Activated CD8-positive, alpha-beta memory T cell treated with anti-CD3 and anti-CD28 coated beads, Interleukin-2, amount 50 U/mL, for 48 hours (primary cell): ENCODE measurements at places on chromosomes 11 and 22.

GRCh38 chr11:77049026-77049425, 14.8 kb downstream of the B3GNT6 start:
- DNase-seq: no peak

DNA sequence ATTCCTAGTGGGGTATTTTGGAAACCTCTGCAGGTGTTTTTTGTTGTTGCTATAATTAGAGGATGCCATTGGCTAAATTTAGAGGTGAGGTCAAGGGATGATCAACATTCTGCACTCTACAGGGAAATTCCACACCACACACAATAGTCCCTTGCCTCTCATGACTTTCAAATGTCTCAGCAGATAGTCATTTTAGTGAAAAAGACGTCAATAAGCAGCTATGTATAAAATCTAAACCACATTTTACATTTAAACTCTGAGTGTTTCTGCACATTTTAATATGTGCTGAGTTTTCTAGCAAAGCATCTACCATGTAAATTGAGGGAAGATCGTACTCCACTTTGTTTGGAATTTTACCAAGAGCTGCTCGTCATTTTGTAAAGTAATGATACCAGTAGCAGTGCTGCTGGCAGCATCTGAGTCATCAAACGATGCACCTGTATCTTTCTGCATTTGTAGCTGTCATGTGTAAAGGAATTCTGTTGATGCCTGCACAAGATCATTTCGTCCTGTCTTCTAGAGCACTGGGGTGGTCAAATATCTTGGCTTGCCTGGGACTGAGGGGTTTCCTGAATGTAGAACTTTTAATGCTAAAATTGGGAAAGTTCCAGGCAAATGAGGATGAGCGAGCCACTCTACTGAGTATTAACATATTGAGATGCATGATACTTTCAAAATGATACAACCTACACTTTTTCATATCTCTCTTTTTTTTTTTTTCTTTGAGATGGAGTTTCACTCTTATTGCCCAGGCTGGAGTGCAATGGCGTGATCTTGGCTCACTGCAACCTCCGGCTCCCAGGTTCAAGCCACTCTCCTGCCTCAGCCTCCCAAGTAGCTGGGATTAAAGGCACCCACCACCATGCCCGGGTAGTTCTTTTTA, 414.5 kb upstream of the SYN3 start:
- DNase-seq: no peak

DNA sequence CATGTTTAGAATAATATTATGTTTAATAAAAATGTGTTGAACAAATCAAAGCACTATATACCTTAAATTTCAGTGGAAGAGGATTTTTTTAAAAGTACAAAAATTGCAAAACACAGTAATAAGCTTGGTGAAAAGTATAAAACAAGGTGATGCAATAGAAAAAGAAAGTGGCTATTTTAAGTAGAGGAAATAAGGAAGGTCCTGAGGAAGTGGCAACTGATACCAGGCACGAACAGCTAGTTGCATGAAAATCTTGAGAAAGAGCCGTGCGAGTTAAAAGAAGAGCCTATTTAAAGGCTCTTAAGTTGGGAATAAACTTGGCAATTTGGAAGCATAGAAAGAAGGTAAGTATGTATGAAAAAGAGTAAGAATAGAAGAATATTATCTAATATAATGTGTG, 1679.3 kb downstream of the LRRC4C start:
- DNase-seq: no peak

GRCh38 chr11:64745521-64746328, 1.8 kb upstream of the RASGRP2 start:
- peak; percentile 83 for DNase-seq

DNA sequence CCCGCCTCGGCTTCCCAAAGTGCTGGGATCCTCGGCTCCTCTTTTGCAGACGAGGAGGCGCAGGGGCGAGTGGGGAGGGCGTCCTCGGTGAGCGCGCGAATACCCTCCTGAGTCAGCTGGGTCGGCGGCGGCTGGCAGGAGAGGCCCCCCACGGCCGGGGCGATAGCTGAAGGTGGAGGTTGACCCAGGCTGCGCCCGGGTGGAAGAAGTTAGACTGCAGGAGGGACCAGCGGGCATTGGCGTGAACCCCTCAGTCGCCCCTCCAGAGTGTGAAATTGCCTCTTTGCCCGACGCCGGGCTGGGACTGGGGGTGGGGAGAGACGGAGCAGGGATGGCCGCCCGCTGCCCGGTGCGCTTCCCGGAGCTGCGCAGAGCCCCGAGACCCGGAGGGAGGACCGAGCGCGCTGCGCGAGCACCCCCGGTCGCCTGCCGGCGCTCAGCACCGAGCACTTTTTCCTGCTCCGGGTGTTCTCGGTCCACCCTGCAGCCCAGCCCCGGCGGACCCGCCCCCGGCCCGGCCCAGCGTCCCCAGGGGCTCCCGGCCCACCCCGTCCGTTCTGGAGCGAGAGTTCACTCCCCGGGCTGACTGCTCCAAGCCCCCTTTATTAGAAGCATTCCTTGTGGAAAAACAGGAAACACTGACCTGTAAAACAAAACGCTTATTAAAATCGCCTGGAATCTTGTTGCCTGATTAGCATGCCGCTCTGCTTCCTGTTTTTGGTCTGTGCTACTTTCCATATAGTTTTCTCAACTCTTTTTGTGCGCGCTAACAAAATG, 13.7 kb upstream of the CPT1A start:
- DNase-seq: peak; percentile 61

- DNase-seq: no peak
Observed at GRCh38 chr11:64799256-64799622, 3.8 kb downstream of the MAP4K2 start.

GRCh38 chr11:132683602-132684001, 848.7 kb downstream of the OPCML start:
- DNase-seq: no peak

DNA sequence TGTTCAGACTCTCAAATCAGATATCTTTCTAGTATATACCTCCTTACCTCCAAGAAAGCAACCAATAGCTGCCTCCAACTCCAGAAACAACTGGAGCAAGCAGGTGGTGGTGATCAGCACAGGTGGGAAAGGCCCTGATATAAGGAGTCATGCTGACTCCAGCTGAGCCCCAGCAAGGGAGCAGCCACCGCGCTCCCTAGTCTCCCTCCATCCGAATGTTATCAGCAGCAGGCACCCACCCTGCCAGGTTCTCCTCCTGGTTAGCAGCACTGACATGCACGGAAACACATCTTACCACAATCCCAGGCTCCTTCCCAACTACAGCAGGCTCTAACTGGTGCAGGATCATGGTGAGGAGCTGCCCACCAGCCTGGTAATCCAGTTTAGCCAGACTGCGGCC, 18.5 kb upstream of the STK33 start:
- no peak for DNase-seq

GRCh38 chr11:75558939-75559843, 2.9 kb upstream of the SERPINH1 start:
- no peak for DNase-seq

GRCh38 chr11:3166268-3167142, 1.4 kb upstream of the OSBPL5 start:
- no peak for DNase-seq

GRCh38 chr22:18952022-18952421, 15.9 kb upstream of the PRODH start:
- DNase-seq: peak; percentile 38

DNA sequence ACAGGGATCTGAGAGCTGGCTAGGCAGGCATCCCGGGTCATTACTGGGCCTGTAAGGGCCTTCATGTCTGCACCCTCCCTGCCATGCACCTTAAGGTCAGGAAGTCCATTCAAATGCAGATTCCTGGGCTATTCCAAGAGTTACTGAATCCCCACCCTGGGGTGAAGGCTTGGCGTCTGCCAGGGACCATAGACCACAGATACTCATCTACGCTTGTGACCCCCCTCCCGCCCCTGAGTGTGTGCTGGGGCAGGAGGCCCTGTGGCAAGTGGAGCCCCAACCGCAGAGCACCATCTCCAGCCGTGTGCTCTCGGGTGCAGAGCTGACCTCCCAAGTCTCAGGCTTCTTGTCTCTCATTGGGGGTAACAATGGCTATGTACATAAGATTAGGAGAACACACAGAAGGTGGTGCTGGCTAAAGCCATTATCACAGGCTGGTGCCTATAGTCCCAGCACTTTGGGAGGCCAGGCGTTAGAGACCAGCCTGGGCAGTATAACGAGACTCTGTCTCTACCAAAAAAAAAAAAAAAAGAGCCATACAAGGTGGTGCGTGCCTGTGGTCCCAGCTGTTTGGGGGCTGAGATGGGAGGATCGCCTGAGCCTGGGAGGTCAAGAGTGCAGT, 19.1 kb upstream of the KCNQ1OT1 start:
- DNase-seq: no peak

GRCh38 chr11:116434986-116435385, 337.8 kb downstream of the BUD13 start:
- DNase-seq: no peak

DNA sequence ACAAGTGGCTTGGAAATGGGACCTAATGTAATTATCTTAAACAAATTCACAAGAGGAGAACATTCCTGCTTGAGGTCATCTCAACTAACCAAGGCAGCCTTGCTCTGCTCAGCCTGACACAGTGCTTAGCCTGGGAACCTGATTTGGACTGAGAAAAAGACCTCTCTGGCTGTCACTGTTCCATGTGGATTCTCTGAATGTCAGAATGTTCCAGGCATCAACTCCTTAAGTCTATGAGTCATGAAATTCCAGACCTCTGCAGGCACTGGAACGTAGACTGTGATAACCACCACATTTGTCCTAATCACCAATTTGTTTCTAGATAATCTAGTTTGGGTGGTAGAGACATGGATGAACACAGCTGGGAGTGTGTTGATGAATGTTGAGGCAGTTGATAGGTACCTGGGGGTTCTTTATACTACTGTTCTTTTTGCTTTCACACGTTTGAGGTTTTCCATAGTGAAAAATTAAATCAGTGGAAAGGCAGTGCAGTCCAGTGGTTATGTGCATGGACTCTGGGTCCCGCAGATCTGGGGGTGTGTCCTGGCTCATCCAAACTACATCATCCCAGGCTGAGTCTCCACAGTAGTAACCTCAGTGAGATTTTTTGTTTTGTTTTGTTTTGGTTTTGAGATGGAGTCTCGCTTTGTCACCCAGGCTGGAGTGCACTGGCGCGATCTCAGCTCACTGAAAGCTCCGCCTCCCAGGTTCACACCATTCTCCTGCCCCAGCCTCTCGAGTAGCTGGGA, 269.6 kb downstream of the MN1 start:
- no peak for DNase-seq

GRCh38 chr11:35682230-35683173, 19.9 kb downstream of the TRIM44 start:
- no peak for DNase-seq

GRCh38 chr11:33182246-33182878, 21.1 kb upstream of the CSTF3 start:
- DNase-seq: no peak

DNA sequence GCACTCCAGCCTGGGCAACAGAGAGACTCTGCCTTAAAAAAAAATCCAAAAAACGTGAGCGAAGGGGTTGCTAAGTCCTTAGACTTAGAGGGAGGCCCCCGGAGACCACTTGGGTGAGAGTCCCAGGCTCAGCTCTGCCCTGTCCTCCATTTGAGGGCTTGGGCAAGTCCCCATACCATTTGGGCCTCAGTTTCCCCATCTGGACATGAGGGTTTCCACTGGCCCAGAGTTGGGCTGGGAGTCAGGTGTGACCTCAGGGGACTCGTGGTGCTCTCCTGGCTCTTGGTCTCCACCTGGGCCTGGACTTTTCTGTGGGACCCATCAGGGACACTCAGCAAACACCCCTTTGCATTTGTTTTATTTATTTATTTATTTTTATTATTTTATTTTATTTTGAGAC, 35.2 kb upstream of the CSNK1E start:
- DNase-seq: peak; percentile 48

DNA sequence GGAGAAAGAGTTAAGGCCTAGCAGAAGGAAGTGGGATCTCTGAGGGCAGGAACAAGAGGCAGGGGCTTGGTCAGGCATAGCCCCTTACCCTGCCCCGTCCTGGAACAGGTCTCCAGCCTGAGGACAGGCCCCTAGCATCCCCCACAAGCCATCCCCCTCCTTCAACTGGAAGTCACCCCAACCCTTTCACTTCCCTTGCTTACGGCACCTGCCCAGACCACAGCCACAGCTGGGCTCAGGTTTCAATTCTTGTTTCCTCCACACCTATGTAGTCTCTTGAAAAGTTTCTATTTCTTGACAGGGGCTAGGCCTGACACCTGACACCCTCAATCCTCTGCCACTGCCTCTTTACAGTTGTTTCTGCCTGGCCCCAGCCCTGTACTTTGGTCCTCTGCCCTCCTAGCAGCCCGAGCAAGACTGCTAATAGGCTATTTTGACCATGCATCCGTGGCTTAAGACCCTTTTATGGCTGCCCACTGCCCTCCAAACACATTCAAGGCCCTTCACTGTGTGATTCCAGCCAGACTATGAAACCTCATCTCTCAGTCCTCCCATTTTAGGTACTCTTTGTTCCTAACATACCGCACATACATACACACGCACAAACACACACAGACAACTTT, 10.9 kb upstream of the FCHSD2 start:
- DNase-seq: peak; percentile 52

- peak; percentile 84 for DNase-seq
Observed at GRCh38 chr11:67271541-67272284, 5.4 kb downstream of the GRK2 start.

GRCh38 chr11:128555606-128556005, 31.8 kb downstream of the ETS1 start:
- DNase-seq: no peak

- DNase-seq: no peak
Observed at GRCh38 chr11:8613036-8613435, 19.0 kb upstream of the STK33 start.

DNA sequence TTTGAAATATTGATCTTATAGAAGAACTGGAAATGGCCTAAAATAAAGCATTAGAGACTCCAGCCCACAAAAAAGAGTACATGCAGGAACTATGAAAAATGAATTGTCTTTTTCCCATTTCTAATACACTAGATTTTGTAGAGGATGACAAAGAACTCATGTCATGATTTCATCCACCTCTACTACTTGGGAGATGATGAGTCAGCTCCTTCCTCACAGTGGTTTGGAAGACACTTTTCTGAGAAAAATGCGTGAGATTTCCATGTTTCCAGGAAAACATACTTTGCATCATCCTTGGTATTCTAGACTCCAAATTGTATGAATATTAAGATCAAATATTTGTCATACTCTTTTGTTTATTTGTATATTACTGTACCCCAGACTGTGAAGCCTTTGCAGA, 500.5 kb downstream of the FAM181B start:
- DNase-seq: no peak

DNA sequence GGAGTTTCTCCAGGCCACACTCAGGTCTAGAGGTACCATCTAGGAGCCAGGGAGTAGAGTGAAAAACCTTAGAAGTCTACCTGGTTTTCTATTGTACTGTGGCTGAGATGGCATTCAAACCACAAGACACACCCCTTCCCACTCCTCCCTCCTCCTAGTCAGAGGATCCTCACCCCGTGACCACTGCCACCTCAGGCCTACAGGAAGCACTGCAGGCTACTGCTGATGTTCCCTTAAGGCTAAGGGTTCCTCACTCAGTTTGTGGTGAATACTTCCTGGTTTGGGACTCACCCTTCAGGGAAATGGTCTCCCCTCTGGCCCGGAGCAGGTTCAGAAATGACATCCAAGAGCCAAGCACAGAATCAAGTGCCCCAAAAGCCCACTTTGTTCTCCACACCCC, 1293.9 kb downstream of the JRKL start:
- DNase-seq: no peak

- no peak for DNase-seq
Observed at GRCh38 chr11:1520663-1521267, 34.2 kb upstream of the MOB2 start.

- DNase-seq: no peak
Observed at GRCh38 chr11:79160791-79161403, 279.9 kb downstream of the TENM4 start.
